HFFc6 (cell line): ENCODE measurements at places on chromosomes 12 and 14. TPM values are rescaled to one million over a fixed set of nuclear protein-coding genes. Genes with fewer than 3 reads are reported as not detected.

DNA sequence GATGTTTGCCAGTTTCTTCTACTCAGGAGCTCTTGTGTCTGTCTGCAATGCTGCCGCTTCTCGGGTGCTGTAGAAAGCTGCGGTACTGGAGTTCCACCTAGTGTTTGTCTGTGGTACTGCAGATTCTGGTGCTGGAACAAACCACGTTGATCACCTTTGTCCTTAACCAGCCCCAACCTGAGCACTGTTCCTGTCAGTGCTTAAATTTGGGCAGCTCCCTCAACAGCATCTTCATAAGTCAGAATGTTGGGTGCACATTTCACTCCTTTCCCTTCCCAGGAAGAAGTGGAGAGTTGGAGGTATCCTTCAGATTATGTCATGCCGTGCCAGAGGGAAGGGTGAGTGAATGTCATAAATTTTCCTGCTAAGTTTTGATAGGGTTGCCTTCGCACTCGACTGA, 48.7 kb upstream of the LALBA start:
- H3K4me3 ChIP-seq = no peak overlapping the region
- H3K27me3 ChIP-seq = peaks cover 13% of the 10 kb centered on the region
- no peak overlapping the region for H3K27ac ChIP-seq
- no peaks in the 10 kb centered on the region for H3K4me1 ChIP-seq

GRCh38 chr12:85085066-85085465, 48.9 kb downstream of the LRRIQ1 start:
- no peak overlapping the region for H3K27ac ChIP-seq
- H3K27me3 ChIP-seq = peaks cover 2% of the 10 kb centered on the region; the same call in 1 of the 2 replicates
- H3K36me3 ChIP-seq = no peaks in the 10 kb centered on the region
- no peaks in the 10 kb centered on the region for H3K4me1 ChIP-seq

DNA sequence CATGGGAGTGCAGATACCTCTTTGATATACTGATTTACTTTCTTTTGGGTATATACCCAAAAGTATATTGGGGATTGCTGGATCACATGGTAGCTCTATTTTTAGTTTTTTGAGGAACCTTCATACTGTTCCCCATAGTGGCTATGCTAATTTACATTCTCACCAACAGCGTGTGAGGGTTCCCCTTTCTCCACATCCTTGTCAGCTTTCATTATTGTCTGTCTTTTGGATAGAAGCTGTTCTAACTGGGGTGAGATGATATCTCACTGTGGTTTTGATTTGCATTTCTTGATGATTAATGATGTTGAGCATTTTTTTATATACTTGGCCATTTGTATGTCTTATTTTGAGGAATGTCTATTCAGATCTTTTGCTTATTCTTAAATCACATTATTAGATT, 44.1 kb upstream of the JDP2 start:
- no peak overlapping the region for H3K4me3 ChIP-seq
- H3K36me3 ChIP-seq = peaks cover 10% of the 10 kb centered on the region; the same call in 1 of the 2 replicates
- H3K27me3 ChIP-seq = peaks cover 47% of the 10 kb centered on the region
- H3K27ac ChIP-seq = no peak overlapping the region
- DNase-seq = no peak
- no peaks in the 10 kb centered on the region for H3K4me1 ChIP-seq

GRCh38 chr12:46661110-46661845, 164.5 kb downstream of the SLC38A4 start:
- H3K27me3 ChIP-seq = no peaks in the 10 kb centered on the region
- peaks cover 94% of the 10 kb centered on the region for H3K4me1 ChIP-seq
- DNase-seq = peak; percentile 88
- peak overlapping the region; percentile 68 for H3K4me3 ChIP-seq
- no peaks in the 10 kb centered on the region for H3K36me3 ChIP-seq

DNA sequence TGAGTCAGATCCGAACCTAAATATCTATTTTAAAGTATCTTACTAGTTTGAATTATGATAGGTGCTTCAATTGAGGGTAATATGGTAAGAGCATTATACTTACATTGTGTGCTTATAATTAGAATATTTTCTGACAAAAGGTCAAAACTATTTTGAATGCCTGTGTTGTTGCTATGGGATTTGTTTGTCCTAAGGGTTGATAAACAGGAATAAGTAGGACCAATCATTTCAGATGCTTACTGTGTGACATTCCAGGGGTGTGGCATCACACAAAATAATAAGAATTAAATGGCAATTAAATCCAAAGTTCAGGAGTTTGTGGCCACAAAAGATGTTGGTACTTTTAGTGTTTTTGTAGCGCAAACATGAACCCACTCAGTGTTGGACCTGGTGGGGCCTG, 256.2 kb upstream of the DDHD1 start:
- H3K36me3 ChIP-seq = no peaks in the 10 kb centered on the region
- H3K27me3 ChIP-seq = peaks cover 8% of the 10 kb centered on the region
- peaks cover 26% of the 10 kb centered on the region for H3K4me1 ChIP-seq
- peak overlapping the region; percentile 89; the same call in 1 of the 2 replicates for H3K27ac ChIP-seq

DNA sequence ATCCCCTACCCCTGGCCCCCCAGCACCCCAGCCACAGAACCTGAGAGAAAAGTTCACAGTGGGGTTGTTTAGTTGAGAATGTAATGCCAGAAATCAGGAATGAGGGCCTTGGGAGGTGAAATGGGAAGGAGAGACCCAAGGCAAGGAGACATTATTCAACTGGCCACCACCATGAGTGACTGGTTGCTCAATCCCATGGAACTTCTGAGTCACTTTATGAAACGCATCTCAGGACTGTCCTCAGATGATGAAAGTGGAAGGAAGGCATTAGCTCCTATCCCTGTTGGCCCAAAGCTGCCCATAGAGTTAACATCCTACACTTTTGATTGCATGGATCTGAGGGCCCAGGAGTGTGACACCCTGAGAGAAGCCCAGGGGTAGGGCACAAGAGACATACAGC, 25.4 kb upstream of the TCL1A start:
- H3K36me3 ChIP-seq = peaks cover under 1% of the 10 kb centered on the region; the same call in 1 of the 2 replicates
- H3K27ac ChIP-seq = no peak overlapping the region
- no peaks in the 10 kb centered on the region for H3K4me1 ChIP-seq
- DNase-seq = no peak

- H3K27me3 ChIP-seq = peaks cover 11% of the 10 kb centered on the region; the same call in 1 of the 2 replicates
- H3K27ac ChIP-seq = no peak overlapping the region
- no peaks in the 10 kb centered on the region for H3K4me1 ChIP-seq
- peaks cover 23% of the 10 kb centered on the region for H3K36me3 ChIP-seq
- no peak for DNase-seq
Measured at GRCh38 chr14:104942586-104942985, 17.9 kb downstream of the PLD4 start.

DNA sequence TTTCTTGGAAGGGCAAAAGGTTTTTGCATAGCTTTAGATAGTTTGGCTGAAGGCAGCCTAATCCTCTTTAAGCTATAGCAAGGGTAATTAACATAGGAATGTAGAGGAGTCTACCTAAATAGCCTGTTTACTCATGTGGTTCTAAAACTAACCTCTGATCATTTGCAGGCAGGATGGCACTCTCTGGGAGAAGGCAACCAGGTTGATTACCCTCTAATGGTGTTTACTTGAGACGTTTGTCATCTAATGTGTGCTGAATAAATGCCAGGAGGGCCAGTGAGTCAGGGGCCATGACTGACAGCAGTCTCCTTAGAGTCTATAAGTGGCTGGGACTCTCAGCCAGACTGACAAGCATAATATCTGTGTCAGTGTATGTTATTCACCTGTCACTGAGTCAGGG, 286.4 kb downstream of the PCNX1 start:
- no peaks in the 10 kb centered on the region for H3K36me3 ChIP-seq
- no peak overlapping the region for H3K4me3 ChIP-seq
- no peak overlapping the region for H3K27ac ChIP-seq
- DNase-seq = peak; percentile 16
- peaks cover 4% of the 10 kb centered on the region for H3K27me3 ChIP-seq

Gene RBMS2
- total RNA-seq = 69.9 to 81.3 TPM (median 74.3 TPM) in 3 replicates

Gene ERBB3
- 1.2 to 2.5 TPM (median 1.5 TPM) in 3 replicates for total RNA-seq

Gene MAP3K12
- 21.2 and 22.5 TPM in 2 replicates for total RNA-seq

Gene MANSC4
- not detected in 2 replicates for total RNA-seq

Gene RIMBP2
- not detected in 3 replicates for total RNA-seq

Gene OTX2
- not detected in 2 replicates for total RNA-seq
